ENCODE measurements at places on chromosomes 11 and 22. TPM values are rescaled to one million over a fixed set of nuclear protein-coding genes. Genes with fewer than 3 reads are reported as not detected.

GRCh38 chr11:113105592-113105991, 144.4 kb downstream of the NCAM1 start:
- no peaks in the 10 kb centered on the region for H3K4me1 ChIP-seq
- H3K4me3 ChIP-seq: no peak overlapping the region
- no peaks in the 10 kb centered on the region for H3K36me3 ChIP-seq
- no peaks in the 10 kb centered on the region for H3K27me3 ChIP-seq
- no peak for DNase-seq

The SLC22A24 gene
- not detected for total RNA-seq

The PNPLA3 gene
- total RNA-seq: 1.7 TPM

The MS4A1 gene
- 1.2 TPM for total RNA-seq

The MS4A6A gene
- total RNA-seq: 87.7 TPM

The OR56A1 gene
- not detected for total RNA-seq

The OLFML1 gene
- total RNA-seq: not detected

Data from esophagus squamous epithelium (tissue), 5 donors.